ENCODE measurements at places on chromosomes 16 and 17.

GRCh38 chr17:70136131-70136530, 33.2 kb upstream of the KCNJ2 start:
- DNase-seq, result no peak

- DNase-seq, result no peak
These were observed 37.3 kb upstream of the AXIN2 start for GRCh38 chr17:65598746-65599145.

DNA sequence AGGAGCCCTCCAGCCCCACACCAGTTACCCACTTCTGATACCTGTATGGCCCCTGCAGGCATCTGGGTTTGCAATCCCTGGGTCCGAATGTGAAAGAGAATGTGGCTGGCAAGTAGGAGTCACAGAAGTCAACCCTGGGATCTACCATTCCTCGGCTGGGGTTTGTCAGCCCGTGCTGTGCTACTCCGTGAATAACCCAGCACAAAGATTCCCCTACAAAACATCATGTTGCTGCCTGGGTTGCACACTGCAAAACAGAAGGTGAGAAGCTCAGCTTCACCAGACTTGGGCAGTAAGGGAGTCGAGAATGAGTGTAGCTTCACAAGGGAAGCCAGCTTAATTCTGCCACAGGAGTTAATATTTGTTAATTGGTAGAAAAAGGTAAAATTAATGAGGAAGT, 137.1 kb downstream of the ZFHX3 start:
- no peak for DNase-seq

- DNase-seq, result peak; percentile 96
These were observed at the start of gene RFWD3 for GRCh38 chr16:74666425-74667254. RFWD3 (minus strand) TSS chr16:74666877; CDS start chr16:74661449, 5,428 bp downstream.

DNA sequence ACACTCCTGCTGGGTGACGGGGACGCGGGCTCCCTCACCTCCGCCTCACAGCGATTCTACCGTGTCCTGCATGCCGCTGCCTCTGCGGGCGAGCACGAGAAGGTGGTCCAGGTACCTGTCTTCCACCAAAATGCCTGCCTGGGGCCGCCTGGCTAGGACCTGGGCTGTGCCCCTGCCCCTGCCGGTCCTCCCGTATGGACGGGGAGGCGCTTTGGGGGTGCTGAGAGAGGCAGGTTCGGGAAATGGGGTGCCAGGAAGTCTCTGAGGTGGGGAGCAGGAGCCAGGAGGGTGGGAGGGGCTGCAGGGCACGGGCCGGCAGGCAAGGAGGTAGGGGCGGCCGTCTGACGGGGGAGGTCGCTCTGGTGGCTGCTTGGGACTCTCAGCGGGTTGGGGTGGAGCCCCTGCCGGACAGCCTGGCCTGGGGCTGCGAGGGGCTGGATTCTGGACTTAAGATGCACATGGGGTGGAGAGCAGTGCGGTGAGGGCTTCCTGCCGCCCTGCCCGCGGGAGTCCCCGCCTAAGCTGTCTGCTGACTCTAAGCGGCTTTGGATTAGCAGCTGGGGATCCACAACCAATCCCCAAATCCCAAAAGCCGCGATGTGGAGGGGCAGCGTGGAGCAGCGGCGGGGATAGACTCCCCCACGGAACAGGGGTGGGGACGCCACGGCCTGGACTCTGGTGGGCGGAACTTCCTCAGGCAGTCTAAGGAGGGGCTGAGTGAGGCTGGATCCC, 5.8 kb downstream of the CHTF18 start:
- DNase-seq, result no peak

GRCh38 chr17:40331743-40332641, 23.0 kb downstream of the RARA start:
- DNase-seq, result no peak

- DNase-seq, result no peak
These were observed 8.1 kb upstream of the EPX start for GRCh38 chr17:58184308-58184985.

GRCh38 chr17:78974635-78975591, 4.8 kb downstream of the LGALS3BP start:
- DNase-seq, result no peak

DNA sequence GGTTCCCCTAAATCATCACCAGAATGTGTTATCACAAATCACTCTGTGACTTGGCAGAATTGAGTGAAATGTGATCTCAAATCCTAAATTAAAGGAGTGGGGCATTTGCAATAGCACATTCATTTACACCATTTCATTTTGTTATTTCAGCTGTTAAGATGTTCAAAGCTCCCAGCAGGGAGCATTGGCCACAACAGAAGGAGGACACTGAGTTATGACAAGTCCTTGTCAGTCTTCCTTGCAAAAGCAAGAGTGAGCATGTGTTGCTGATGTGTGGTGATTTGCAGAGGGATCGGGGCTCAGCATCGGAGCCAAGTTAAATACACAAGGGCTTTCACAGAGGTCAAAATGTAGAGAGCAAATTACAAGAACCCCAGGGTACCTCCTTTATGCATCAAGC, 372.2 kb upstream of the CDH5 start:
- no peak for DNase-seq

GRCh38 chr17:38741461-38741860, 6.7 kb downstream of the PCGF2 start:
- no peak for DNase-seq

DNA sequence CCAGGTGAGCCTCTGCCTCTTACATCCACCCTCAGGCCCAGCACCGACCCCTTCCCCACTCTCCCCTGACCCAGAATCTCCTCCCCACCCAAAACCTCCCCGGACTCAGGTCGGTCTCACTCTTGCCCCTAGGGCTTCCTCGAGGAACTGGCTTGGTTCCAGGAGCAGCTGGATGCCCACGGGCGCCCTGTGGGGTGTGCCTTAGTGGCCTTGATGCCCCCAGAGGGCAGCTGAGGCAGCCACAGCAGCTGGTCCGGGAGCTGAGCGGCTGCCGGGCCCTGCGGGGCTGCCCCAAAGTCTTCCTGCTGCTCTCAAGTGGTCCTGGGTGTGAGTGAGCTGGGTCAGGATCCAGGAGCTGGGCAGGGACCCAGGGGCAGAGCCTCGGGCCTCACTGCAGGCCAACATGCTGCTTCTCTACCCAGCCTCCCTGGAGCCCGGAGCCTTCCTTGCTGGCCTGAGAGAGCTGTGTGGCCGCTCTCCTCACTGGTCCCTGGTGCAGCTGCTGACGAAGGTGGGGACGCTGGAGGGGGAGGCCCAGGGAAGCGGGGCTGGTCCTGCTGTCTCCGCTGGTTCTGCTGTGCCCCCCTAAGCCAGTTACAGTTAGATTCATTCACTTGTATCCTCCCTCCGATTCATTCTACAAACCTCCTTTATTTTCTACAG, 9.6 kb downstream of the ZNF213 start:
- no peak for DNase-seq

All from iPS DF 6.9 (cell line).